ENCODE measurements at places on chromosomes 3 and 15.

DNA sequence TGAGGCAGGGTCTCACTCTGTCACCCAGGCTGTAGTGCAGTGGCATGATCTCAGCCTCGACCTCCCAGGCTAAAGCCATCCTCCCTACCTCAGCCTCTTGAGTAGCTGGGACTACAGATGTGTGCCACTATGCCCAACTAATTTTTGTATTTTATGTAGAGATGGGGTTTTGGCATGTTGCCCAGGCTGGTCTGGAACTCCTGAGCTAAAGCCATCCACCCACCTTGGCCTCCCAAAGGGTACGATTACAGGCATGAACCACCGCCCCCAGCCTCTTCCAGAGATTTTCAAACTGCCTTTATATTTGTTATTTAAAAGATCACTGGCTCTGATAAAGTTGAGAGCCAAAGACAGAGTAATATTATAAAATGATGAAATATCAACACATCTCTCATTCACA is 37.3 kb downstream of the BSN start:
- no peak for DNase-seq

- DNase-seq = no peak
These were observed 53.0 kb downstream of the SLC6A1 start for GRCh38 chr3:11045536-11045935.

DNA sequence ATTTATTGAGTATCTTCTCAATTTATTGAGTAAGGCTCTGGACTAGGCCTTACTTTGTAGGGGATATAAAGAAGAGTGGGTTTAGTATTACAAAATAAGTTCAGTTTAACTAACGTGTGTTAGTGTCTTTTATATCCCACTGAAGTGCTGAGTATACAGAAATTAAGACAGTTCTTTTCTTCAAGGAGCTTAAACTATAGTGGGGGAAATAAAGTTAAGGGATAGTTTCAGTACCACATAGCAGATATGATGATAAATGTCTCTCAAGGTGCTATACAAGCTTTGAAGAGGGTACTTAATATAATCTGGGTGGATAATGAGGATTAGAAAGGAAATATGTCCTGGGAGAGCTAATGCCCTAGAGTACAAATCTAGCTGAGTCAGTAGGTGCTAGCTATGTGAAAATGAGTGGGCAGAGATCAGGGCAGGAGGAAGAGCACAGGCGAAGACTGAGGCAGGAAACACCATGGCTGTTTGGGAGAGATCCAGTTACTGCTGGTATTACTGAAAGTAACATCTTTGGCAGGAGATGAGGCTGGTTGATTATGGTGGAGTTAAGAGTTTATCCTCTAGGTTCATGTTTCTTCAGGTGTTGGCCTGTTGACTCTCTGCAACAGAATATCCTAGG is 46.0 kb downstream of the TEX9 start:
- no peak for DNase-seq

DNA sequence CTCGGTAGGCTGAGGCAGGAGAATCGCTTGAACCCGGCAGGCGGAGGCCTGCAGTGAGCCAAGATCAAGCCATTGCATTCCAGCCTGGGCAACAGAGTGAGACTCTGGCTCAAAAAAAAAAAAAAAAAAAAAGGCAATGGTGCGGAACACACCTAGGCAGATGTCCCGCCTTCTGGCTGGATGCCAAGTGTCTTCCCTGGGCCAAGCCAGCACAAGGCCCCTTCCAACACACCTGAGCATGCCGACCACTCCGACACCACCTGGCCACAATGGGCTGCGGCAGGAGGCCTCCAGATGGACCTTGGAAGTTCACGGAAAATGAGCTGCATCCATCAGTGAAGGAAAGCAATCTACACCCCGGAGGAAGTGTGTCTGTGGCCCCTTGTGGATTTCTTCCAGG is 19.0 kb downstream of the NUP210 start:
- DNase-seq = no peak

GRCh38 chr15:78429477-78429876 is 8.5 kb upstream of the IREB2 start:
- DNase-seq = no peak

- peak; percentile 47 for DNase-seq
These were observed 34.3 kb downstream of the IRAK2 start for GRCh38 chr3:10198761-10199649.

DNA sequence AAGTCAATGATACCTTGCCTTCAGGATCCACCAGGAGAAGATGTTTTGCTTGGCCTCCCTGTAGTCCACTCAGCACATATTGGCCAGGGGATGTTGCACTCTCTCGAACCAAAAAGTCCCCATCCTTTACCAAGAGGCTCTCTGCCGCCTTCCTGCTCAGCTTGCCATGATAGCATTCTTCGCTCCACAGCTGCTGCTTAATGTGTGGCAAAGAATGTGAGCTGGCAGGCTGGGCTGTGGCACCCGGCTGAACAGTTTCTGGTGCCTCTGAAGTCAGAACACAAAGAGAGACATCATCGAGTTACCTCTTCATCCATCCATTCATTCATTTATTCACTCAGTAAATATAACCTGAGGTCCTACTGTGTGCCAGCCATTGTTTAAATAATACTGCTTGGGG is 23.9 kb upstream of the CEP152 start:
- DNase-seq = no peak

DNA sequence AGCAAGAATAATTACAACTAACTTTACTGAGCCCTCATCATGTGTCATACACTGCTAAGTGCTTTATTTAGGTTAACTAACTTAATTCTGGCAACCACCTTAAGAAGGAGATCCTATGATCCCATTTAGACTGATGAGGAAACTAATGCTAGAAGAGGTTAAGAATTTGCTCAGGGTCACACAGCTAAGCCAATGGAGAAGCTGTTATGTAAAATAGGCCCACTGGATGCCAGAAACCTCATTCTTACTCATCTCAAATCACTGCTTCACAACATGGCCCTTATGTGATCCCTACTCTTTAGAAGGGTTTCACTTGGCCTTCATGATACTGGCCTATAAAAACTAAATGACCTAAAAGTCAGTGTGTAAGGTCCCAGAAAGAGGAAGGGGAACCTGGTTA is 41.2 kb downstream of the IMPG2 start:
- DNase-seq = no peak

DNA sequence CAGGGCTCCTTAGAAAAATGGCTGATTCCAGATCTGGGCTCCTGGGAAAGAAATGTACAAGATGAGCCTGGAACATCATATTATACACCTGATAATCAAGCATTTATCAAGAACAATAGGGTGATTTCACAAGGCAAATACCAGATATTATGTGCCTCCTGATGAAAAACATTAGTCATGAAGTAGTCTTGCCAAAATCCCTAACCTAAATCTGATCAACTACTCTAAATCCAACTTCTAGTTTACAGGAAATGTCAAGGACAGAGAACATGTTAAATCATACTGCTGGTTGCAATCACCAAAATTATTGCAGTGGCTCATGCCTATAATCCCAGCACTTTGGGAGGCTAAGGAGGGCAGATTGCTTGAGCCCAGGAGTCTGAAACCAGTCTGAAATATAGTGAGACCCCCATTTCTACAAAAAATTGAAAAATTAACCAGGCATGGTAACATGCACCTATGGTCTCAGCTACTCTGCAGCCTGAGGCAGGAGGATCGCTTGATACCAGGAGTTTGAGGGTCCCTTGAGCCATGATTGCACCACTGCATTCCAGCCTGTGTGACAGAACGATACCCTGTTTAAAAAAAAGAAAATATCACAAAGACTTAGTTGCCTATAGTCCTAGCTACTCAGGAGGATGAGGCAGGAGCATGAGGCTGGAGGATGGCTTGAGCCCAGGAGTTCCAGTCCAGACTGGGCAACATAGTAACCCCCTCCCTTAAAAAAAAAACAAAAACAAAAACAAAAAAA is 34.9 kb upstream of the ATP13A3 start:
- DNase-seq = no peak

DNA sequence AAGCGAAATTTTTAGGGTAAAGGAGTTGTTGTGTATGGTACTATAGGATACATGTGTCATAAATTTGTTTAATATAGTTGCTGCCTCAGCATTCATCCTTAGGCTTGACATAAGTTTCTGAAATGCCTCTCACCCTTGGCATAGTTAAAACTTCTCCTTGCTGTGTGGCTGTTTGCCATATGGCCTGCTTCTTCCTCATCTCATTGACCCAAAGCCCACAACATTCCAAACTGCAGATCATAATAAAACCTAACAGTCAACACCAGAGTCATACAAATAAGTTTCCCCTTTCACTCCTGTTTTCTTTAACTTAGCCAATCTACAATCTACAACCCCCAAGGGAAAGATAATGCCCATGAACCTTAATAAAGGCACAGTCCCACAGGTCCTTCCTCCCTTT is 136.6 kb downstream of the TMCC1 start:
- DNase-seq = no peak

- no peak for DNase-seq
These were observed 20.6 kb upstream of the UBE2E1 start for GRCh38 chr3:23785097-23785645.

DNA sequence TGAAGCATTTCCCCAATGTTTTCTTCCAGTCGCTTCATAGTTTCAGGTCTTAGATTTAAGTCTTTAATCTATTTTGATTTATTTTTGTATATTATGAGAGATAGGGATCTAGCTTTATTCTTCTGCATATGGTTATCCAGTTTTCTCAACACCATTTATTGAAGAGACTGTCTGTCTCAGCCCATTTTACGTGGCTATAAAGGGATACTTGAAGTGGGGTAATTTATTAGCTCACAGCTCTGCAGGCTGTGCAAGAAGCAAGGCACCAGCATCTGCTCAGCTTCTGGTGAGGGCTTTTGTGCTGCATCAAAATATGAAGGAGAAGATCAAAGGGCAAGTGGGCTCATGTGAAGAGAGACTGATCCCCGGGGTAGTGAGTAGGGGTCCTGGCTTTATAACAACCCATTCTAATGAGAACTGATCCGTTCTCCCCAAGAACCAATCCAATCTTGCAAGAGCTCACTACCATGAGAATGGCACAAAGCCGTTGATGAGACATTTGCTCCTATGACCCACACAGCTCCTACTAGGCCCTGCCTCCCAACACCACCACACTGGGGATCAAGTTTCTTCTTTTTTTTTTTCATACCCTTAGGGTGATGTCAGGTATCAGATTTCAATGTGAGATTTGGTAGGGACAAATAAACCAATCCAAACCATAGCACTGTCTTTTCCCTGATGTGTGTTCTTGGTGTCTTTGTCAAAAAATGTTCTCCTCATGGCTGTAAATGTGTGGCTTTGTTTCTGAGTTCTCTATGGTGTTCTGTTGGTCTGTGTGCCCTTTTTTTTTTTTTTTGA is 63.2 kb downstream of the IQGAP1 start:
- no peak for DNase-seq

- DNase-seq = no peak
These were observed 57.2 kb downstream of the POLQ start for GRCh38 chr3:121488628-121489027.

GRCh38 chr3:24548278-24548677 is 53.6 kb upstream of the THRB start:
- DNase-seq = no peak

GRCh38 chr15:84840741-84841429 is 23.7 kb downstream of the ALPK3 start:
- no peak for DNase-seq

DNA sequence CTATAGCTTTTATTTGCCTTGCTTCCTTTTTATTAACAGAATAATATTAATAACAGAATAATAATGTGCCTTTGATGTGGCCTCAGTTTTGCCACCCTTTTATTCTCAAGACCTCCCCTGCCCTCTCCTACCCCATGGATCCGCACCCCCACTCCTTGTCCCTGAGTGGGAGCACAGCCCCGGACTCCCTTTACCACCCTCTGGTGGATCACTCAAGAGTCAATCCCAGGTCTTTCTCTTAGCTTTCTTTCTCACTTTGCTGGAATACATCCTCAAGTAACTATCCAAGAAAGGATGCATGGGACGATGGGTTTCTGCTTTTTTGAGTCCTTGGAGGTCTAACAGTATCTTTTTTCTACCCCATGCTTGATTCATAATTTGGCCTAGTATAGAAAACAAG is 63.4 kb downstream of the KLF13 start:
- DNase-seq = no peak

- peak; percentile 72 for DNase-seq
These were observed 47.5 kb upstream of the MUC4 start for GRCh38 chr3:195859061-195859845.

DNA sequence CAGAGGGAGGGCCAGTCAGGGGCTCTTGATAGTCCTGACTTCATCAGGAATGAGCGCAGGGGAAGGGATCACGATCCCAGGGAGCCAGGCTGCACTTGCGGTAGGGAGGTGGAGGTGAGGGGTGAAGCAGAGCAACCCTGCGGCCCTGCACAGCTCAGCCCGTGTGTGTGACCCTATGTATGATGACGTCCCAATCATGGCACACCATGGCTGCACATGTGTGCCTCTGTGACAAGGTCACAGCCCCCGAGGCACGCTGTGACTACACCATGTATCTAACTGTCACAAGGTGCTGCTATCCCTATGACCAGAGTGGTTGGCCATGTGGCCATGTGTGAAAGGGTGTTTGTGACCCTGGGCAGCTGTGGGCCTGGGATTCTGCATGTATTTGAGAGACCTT is 13.3 kb upstream of the ALAS1 start:
- DNase-seq = no peak

DNA sequence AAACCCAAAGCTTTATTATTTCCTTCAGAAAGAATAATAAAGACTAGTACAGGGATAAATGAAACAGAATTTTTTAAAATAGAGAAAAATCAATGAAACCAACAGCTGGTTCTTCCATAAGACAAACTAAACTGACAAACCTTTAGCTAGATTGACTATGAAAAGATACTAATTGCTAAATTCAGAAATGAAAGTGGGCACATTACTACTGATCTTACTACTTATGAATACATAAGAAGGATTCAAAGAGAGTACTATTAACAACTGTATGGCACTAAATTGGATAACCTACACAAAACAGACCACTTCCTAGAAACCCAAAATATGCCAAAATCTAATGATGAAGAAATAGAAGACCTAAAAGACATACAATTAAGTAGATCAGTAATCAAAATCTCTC is 278.2 kb downstream of the ISL2 start:
- no peak for DNase-seq

- no peak for DNase-seq
These were observed 2.4 kb downstream of the PML start for GRCh38 chr15:73996939-73997338.

DNA sequence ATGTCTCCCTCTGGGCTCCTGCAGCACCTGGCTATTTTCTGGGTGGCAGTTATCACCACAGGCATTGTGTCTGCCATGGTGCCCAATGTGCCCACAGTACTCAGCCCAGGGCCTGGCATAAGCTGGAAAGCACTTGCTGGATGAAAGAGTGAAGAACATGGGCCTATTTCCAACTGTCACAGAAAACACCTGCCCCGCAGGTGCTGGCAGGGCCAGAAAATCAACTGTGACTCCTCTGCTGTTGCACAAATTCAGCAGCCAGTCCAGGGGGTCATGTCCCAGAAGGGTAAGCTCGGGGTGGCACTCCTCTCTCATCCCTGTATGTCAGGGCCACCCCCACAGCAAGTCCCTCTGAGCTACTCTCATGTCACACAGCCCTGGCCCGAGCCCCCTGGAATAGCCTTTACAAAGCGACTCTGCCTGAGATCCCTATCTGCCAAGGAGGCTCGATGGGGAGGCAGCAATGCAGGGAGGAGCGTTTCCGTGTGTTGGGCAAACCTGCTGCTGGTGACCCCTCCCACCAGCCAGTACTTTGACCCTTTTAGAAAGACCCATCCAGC is 16.9 kb downstream of the ITIH3 start:
- no peak for DNase-seq

All from activated B cell treated with CpG ODN at 0.5 μM for 24 hours (primary cell).